B cell (primary cell): ENCODE measurements at places on chromosomes 5 and 9.

DNA sequence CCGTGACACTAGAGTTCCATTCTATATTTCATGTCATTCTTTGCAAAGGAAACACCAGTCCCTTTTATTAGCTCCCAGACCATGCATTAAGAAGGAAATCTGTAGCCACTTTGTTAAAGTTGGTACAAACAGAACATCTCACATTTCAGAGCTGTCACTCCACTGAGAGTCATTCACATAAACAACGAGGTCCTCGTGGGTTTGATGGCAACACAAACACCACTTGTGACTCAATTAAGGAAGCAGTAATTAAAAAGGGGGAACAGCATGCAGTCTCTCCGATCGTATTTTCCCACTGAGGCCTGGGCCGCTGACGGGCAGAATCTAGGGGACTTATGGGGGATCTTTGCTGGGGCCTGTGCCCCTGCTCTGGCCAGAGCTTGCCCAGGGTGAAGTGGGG is 94.2 kb upstream of the ZNF618 start:
- no peak for DNase-seq

GRCh38 chr9:119332522-119332921 is 36.7 kb downstream of the BRINP1 start:
- DNase-seq = no peak

GRCh38 chr5:39606591-39606990 is 181.8 kb upstream of the DAB2 start:
- no peak for DNase-seq

DNA sequence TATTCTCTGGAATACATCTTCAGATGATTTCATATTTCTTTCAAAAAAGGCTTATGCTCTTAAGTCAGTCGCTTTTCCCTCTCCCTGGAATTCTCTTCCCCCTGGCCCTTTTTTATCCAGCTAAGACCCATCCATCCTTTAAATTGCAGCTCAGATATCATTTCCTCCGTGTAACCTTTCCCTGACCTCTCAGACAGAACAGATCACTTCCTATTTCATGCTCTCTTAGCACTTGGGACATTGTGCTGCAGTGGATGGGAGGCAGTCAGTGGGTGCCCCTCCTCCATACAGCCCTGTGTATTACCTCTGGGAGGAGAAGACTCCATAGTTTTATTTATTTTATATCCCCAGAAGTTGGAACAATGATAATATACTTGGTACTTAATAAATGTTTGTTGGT is 423.4 kb downstream of the ISL1 start:
- DNase-seq = no peak

DNA sequence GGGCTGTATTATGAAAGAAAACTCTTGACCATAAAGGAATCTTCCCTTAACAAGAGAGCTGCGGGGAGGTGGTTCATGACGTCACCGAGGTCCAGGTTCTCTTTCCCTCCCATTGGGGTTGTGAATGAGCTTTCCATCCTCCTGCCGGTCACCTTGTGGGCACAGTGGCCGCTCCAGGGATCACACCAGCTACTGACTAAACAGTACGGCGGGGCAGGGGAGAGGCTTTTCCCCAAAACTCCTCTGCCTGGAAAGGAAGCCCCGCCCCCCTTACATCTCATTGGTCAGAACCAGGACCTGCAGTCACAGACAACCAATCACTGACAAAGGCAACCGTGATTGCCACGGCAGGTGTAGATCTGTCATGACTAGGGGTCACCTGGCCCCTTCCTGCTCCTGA is 35.6 kb downstream of the ROR2 start:
- DNase-seq = no peak

GRCh38 chr5:108747774-108748400 is at the start of gene FER:
Gene FER (plus strand): TSS chr5:108747897. CDS start chr5:108798183, 50,286 bp downstream.
- peak; percentile 81 for DNase-seq

- DNase-seq = no peak
Observed at GRCh38 chr5:81925981-81926380, 45.8 kb upstream of the ATG10 start.

DNA sequence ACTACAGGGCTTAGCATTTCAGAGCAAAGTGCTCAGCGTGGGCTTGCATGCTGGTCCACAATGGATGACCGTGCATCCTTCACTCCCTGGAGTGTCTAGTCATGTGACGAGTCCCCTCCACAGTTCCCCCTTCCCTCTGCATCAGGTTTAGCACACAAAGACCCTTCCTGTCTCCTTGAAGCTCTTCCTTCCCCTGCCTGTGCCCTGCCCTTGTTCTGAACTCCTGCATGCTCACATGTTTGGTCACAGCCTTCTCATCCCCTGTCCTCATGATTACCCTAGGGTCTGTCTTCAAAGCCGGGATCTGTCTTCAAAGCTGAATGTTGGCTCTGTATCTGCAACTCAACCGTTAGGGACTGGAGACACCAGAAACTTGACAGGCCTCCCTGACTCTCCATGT is 388.9 kb downstream of the SEMA5A start:
- DNase-seq = no peak

DNA sequence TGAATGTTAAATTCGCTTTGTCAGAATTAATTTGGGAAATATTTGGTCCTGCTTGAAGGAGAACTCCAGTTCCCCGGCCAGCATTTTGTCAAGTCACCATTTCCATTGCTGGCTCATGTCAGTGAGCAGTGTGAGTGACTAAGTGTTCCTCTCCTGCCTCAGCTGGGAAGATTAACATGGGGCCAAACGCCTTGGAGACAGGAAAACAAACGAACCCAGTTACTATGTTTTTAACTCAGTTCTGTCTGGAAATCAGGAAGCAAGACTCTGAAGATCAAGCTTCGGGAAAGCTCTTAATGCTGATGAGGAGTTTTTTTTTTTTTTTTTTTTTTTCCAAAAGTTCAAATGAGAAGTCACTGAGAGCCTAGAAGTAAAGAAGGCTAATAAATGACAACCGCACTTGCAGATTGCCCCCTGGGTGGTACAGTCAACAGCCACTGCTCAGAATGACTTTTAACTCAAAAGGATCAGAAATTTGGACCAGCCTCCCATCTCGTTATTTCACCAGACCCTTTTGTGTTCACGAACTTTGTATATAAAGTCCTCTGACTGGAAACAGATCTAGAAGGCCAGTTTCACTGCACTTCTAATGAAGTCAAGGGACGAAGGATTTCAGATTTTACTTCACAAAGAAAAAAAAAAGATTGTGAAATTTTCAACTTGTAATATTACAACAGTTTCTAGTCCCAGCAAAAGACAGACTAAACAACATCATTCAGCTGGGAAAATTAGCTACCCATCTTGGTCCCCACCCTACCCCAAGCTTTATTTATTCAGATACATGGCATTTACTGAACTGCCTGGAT is 121.3 kb downstream of the LHFPL2 start:
- no peak for DNase-seq

DNA sequence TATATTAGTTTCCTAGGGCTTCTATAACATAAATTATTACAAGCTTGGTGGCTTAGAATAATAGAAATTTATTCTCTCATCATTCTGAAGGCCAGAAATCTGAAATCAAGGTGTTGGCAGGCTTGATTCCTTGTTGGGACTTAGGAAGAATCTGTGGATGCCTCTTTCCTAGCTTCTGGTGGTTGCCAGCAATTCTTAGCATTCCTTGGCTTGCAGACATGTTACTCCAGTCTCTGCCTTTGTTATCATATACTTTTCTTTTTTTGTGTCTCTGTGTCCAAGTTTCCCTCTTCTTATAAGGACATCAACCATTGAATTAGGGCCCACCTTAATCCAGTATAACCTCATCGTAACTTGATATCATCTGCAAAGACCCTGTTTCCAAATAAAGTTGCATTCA is 31.4 kb downstream of the CTNNA1 start:
- DNase-seq = no peak

GRCh38 chr9:69611221-69611620 is 61.0 kb downstream of the APBA1 start:
- no peak for DNase-seq

GRCh38 chr5:170248172-170248930 is 15.6 kb downstream of the C5orf58 start:
- no peak for DNase-seq

DNA sequence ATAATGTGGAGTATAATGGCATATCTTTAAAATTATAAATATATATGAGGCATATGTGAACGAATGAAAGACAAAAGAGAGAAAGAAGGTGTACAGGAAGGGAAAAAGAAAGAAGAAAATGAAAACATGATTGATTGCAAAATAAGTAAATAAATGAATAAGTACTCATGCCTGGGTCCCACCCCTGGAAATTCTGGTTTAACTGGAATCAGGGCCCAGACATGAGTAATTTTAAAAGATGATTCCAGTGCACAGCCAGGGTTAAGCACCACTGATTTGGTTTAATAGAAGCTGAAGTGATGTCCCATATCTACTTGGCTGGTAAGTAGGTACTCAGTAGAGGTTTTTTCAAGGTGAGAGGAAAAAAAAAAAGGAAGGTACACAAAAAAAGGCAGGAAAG is 34.0 kb upstream of the HOMER1 start:
- no peak for DNase-seq

DNA sequence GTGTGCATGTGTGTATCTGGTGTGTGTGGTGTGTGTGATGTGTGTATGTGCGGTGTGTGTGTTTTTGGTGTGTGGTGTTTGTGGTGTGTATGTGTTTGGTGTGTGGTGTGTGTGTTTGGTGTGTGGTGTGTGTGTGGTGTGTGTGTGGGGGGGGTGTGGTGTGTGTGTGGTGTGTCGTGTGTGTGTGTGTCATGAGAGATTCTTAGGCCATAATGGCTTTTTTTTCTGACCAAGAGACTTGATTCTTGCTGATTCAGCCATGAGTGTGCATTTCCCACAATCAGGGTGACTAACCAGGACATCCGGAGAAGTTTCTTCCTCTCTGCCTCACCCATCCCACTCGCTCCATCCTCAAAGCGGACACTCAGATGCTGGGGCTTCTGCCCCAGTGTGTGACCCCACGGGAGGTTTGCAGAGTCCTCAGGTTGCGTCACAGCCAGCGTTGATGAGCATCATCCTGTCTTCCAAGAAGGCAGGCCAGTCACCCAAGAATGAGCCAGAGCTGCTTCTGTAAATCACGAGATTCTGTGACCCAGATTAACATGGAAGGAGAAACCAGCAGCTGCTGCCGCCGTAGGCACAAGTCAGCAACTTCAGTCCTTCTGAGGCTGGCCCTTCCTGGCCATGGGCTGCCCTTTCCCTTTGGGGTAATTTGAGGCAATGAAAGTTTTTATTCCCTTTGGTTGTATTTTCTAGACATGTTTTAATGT is 12.5 kb upstream of the CTSL start:
- no peak for DNase-seq
